Cardiac septum (tissue), 1 donor: ENCODE measurements at places on chromosomes 6 and 20. TPM values are rescaled to one million over a fixed set of nuclear protein-coding genes. Genes with fewer than 3 reads are reported as not detected.

Gene IRF4
- total RNA-seq, result 0.89 TPM

Gene ZBTB12
- 5.2 TPM for total RNA-seq

Gene KCNS1
- 0.08 TPM for total RNA-seq

Gene TBXT
- not detected for total RNA-seq

Gene ZBTB46
- total RNA-seq, result 17.4 TPM

Gene ADAM33
- 3.0 TPM for total RNA-seq

Gene FRK
- 2.6 TPM for total RNA-seq

Gene GJA10
- total RNA-seq, result not detected

Gene SAPCD1
- 0.86 TPM for total RNA-seq

Gene MUC22
- total RNA-seq, result not detected

Gene CALHM5
- 1.7 TPM for total RNA-seq

Gene OOEP
- not detected for total RNA-seq

Gene BCAS4
- total RNA-seq, result 3.0 TPM

Gene MAP3K7
- total RNA-seq, result 23.9 TPM

Gene EIF6
- total RNA-seq, result 41.2 TPM

Gene PPP1R14C
- 91.5 TPM for total RNA-seq

Gene CSE1L
- total RNA-seq, result 34.0 TPM

Gene RIPK1
- total RNA-seq, result 8.2 TPM

Gene SSTR4
- total RNA-seq, result not detected

Gene STMN3
- total RNA-seq, result 8.8 TPM

Gene SMIM28
- not detected for total RNA-seq

Gene SLC25A27
- total RNA-seq, result 25.6 TPM

Gene PRSS35
- 0.83 TPM for total RNA-seq

Gene LTA
- not detected for total RNA-seq

Gene OVOL2
- not detected for total RNA-seq

Gene TUBB1
- total RNA-seq, result 0.54 TPM

Gene C20orf144
- not detected for total RNA-seq

Gene SLC2A10
- total RNA-seq, result 2.7 TPM

Gene NKX2-4
- total RNA-seq, result not detected

Gene DLK2
- 2.9 TPM for total RNA-seq

Gene ID1
- 163 TPM for total RNA-seq

Gene MRPS18A
- total RNA-seq, result 38.4 TPM

Gene RWDD2A
- total RNA-seq, result 3.2 TPM

Gene UNC93A
- total RNA-seq, result not detected

Gene RPP21
- total RNA-seq, result 22.1 TPM

Gene FOXQ1
- total RNA-seq, result not detected

Gene CDH4
- not detected for total RNA-seq

Gene FITM2
- 94.0 TPM for total RNA-seq

Gene FAM83C
- not detected for total RNA-seq

Gene CPXM1
- total RNA-seq, result 0.19 TPM

Gene PSORS1C2
- not detected for total RNA-seq

Gene DLL1
- 6.4 TPM for total RNA-seq

Gene HLA-DQA2
- total RNA-seq, result 2.8 TPM
